ENCODE measurements at places on chromosomes 7 and 10.

DNA sequence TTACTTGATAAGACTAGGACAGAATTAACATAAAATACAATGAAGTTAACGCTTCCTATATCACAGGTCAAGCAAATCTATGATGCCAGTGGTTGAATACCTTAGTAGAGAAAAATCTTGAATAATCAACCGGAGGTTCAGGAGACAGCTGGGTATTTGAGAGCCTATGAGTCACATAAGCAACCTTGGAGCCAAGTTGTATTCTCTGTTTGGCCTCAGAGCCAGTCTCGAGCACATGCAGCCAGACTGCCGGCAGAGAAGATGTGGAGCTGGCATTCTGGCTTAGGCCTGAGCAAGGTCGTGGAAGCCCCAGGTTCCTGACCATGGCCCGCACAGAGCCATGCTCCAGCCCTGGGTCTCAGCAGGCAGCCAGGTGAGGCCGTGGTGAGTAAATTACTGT lies 90.3 kb downstream of the FAM204A start:
- no peak for DNase-seq

DNA sequence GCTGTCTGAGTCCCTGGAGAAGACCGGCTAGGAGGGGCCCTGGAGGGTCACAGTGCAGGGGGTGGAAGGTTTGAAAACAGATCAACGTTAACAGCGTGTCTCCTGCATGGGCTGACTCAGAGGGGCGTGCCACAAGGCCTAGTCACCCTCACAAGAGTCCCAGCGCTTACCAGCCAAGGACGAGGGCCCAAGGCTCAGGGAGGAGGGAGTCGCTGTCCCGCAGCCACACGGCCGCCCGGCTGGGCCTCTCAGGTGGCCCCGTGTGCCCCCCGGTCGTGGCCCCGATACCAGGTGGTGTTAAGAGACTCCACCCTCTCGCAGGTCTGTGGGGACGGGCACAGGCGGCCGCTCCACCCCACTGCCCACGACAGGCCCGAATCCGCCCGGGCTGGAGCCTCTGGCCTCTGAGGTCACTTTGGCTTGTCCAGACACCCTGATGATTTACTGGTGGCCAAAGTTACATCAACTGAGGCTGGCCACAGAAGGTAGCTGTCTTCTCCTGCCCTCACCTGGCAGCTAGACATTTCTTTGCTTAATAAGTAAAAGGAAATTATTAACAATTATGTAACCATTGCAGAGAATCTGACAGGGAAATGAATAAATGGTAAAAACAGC lies 34.0 kb downstream of the FAM20C start:
- no peak for DNase-seq

DNA sequence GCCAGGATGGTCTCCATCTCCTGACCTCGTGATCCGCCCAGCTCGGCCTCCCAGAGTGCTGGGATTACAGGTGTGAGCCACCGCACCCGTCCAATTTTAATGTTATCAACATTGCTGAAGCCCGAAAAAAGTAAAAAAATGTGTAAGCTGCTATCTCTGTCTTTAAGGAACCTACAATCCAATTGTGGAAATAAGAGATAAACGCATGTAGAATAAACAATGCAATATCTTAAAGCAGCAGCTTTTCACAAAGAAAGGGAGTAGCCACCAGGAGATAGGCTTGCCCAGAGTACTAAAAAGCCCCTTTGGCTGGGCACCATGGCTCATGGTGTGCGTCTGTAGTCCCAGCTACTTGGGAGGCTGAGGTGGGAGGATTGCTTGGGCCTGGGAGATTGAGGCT lies 282.9 kb upstream of the LYZL1 start:
- no peak for DNase-seq

- DNase-seq, result peak; percentile 17
Observed at GRCh38 chr10:101577121-101577871, 10.8 kb downstream of the POLL start.

- no peak for DNase-seq
Observed at GRCh38 chr7:2032876-2033407, 199.8 kb downstream of the MAD1L1 start.

GRCh38 chr7:156578978-156579430 lies 61.6 kb upstream of the RNF32 start:
- no peak for DNase-seq

GRCh38 chr10:107094824-107095522 lies 69.5 kb downstream of the SORCS1 start:
- no peak for DNase-seq

DNA sequence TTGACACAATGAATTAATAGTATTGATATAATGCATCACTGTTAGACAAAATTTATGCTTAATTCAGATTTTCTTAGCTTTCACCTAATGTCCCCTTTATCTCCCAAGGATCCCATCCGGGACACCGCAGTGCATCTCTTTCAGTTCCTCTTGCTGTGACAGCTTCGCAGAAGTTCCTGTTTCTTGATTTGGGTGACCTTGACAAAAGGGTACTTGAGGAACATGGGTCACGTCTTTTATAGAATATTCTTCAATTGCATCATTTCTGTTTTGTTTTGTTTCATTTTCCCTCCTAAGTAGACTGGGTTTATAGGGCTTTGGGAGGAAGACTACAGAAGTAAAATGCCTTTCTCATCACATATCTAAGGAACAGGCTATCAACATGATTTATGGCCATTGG lies 453.2 kb downstream of the DPP6 start:
- DNase-seq, result no peak

DNA sequence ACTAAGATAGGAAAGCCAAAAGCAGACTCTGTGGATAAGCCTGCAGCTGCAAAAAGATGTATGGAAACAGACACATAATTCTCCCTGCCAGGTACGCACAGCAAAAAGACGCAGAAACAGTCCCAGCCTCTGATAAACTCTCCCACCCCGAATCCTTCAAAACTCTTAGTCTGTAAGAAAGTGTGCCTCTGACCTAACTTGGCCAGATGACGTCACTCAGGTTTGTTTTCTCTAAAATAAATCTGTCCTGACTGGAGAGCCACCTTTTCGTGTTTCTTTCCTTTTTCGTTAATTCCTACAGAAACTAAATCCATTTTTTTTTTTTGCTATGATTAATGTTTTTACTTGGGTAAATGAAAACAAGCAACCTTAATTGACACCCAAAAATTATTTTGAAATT lies 793.8 kb downstream of the SORCS1 start:
- no peak for DNase-seq

DNA sequence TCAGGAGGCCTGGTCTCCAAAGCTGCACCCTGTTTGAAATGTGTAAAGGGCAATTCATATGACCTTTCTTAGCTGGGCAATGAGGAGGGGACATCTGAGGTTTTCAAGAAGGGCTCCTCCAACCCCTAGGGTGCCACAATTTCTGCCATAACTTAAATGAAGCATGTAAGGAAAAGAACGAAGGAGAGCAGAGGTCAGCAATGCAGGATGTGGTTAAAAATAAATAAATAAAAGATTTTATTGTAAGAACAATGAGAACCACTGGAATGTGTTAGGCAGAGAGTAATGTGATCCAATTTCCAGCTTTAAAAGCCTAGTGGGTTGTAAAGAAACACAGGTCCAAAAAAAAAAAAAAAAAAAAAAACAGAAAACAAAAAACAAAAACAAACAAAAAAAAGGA lies 673.1 kb downstream of the TNS3 start:
- DNase-seq, result no peak

DNA sequence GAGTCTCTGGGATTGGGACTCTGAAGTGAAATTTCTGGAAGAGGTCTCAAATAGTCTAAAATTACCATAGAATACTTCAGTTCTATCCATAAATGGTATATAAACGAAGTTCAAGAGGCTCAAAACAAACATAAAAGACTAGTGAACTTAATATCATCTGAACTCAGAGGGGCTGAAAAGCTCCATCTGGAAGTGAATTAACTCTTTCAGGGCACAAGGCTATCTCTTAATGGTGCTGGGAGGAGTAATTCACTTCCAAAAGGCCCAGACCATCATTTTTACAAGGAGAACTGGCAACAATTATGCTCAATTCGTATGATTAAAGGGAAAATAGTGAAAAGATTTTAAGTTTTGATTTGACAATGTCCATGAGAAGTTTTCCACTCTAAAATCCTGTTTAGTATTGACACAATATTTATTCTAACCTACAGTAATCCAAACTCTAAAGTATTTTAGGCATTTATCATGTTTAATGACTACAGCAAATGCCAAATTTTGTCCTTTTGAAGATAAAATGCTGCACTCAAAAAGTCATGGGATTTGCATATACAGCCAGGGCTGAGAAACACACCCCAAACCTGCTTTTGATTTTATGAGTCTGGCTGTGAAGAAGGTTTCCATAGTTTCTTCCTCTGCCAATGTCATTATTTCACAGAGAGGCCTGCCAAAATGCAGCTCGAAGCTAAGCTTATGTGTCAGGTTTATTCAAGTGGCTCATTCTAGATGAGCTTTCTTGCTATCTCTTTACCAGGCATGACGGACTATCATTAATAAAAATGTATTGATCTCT lies 143.9 kb downstream of the HIBADH start:
- DNase-seq, result no peak

DNA sequence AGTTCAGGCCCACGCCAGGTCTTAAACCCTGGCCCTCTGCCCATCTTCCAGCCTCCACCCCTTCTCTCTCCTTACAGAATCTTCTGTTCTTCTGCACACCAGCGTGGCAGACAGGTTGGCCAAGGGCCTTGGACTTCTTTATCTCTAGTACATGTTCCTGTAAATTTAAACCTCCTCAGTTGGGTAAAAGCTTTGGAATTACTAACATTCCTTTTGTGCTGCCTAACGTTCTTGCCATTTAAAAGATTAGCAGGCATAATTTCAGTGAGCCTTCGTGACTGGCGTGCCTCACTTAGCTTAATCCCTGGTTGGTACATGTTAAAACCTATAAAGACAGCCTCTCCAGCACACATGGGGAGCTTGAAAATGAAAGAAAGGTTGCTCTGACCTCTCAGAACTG lies 192.2 kb downstream of the CUX1 start:
- no peak for DNase-seq

- DNase-seq, result no peak
Observed at GRCh38 chr7:73685311-73685710, 1.9 kb downstream of the BUD23 start.

DNA sequence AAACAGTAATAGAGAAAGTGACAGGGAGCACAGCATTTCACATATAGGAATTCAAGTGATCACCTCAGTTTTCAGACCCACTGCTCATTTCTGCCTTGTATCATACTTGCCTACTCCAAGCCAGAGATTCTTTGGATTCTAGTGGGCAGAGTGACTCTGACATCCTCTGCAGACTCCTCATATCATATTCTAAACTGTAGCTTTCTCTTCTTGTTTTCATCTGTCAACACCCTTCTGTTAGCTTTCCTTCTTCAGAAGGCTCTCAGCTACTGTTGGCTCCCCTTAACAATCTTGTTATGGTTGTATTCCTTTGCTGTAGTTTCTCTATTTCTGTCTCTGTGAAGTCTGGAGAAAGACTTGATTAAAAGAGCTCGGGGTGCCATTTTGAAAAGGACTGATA lies 120.5 kb downstream of the CTNNA3 start:
- no peak for DNase-seq

GRCh38 chr7:95950698-95951097 lies 178.3 kb downstream of the DYNC1I1 start:
- no peak for DNase-seq

DNA sequence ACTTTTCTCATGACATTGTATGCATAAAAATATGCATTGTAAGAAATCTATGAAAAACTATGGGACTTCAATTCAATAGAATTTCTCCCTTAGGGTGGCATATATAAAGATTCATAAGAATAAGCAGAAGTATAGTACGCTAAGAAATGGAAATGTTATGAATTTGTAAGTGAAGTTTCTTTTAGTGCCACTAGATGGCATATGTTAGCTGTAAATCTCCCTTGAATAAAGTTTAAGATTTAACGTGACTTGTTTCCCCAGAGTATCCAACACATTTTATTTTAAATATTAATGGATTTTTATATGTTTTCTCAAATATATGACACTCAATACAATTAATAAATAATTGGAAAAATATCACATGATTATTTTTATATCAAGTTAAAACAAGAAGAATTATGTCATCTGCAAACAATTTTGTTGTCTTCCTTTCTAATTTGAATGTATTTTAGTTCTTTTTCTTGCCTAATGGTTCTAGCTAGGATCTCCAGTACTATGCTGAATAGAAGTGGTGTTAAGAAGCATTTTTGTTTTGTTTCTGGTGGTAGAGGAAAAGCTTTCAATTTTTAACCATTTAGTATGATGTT lies 287.2 kb downstream of the HGF start:
- DNase-seq, result peak; percentile 16

DNA sequence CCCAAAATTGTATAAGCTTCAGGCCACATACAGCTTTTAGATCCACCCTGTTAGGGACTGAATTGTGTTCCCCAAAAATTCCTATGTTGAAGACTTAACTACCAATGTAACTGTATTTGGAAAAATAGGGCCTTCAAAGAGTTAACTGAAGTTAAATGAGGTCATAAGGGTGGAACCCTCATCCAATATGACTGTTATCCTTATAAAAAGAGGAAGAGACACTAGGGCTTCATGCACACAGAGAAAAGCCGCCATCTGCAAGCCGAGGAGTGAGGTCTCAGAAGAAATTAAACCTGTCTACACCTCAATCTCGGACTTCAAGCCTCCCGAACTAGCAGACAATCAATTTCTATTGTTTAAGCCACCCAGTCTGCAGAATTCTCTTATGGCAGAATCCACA lies 317.9 kb upstream of the NFE2L3 start:
- no peak for DNase-seq

DNA sequence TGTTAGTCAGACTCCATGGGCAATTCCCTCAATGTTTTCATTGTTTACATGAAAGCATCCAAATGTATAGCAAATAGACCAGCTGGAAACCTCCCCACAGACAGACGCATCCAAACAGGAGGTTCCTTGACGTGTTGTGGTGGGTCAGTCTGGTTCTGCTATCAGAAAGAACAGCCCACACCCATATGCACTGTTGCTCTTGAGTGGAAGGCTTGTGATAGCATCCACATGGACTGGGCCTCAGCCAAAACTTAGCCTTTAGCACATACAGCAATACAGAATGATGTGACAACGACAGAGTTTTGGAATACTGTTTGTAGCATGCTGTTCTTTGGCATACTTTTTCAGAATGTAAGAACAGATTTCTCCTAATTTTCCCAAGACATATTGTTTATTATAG lies 299.2 kb upstream of the ETV1 start:
- no peak for DNase-seq

DNA sequence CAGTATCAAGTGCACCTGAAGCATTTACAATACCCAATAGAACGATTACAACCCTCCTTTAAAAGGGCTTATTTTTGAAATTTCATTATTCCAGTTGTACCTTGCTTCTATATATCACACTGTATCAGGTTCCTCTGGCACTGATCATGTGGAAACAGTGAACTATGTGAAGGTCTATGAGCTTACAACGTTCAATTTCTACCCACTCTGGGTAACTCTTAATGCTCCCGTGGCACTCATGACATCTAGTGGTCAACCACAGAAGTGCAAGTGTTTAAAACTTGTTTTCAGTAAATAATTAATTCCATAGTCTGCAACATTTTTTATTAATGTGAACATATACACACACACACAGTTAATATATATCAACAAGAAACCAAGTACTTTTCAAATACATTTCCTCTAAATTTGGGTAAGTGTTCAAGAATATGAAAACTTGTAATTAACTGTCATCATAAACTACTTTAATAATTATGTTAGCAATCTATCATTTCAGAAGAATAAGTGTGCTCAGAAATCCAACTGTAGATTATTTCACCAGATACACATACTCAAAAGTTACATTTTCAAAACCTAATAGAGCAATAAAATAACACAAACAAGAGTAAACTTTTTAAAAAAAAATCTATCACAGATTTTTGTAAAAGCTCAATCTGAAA lies 61.0 kb downstream of the MPP7 start:
- DNase-seq, result peak; percentile 48
